ENCODE measurements at places on chromosomes 5 and 9.

DNA sequence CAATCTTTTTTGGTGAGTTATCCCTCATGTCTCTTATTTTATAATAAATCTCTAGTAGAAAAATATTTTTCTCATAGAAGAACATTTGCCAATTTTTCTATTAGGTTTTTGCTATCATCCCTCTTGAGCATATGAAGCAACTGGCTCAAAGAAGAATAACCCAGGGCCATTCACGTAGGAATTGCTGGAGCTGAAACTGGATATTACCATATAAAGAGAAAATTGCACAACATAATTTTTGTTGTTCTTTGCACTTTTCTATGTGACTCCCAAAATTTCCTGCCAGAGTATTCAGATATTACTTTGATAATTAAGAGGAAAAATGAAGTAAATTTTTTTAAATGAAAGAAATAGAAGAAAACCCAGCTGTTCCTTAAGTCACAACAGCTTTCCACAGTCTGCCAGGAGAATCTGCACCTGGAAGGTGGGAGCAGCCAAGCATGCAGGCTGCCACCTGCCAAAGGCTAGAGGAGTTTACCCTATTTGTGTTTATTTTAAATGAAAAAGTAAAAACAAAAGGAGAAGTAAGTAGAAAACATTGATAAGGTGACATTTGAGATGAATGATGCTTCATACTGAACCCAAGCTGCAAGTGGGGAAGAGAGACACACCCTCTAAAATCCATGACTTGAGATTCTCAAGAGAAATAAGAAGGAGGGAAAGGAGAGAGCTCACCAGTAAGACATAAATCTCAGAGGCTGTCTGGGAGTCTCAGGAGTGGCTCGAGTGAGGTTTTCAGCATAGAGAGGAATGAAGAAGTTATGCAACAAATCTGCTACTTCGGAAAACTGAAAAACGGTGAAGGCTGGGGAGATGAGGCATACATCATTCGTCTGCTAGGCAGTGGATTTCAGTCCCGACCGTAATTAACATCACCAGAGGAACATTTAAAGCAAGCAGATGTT, 31.5 kb upstream of the FREM1 start:
- no peak for DNase-seq

DNA sequence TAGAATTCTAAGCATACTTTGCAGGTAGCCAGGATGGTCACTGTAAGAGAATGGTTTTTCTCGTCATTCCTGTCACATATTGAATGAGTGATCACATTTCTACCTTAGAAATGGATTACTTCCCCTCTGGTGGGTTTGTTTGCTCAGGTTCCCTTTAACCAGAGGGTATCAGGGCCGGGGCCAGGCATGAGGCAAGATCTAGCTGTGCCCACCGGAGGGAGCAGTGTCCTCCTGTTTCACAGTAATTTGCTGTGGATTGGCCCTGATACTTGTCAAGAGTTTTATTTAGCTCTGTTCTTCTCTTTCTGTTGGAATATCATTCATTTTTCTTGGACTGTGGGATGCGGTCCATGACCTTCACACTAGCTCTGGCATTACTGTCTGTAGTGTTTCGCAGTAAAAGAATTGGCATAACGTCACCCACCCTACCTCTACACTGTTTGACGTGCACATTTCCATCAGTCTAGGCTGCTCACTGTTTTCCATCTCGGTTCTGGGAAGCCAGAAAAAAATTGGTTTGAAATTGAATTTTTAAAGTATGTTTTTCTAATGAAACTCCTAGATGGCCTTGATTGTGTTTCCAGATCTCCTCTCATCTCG, 42.4 kb upstream of the ZBED3 start:
- peak; percentile 20 for DNase-seq

GRCh38 chr5:168443533-168443932, 42.7 kb upstream of the RARS1 start:
- no peak for DNase-seq

GRCh38 chr5:167633114-167633513, 658.3 kb upstream of the WWC1 start:
- DNase-seq, result no peak

DNA sequence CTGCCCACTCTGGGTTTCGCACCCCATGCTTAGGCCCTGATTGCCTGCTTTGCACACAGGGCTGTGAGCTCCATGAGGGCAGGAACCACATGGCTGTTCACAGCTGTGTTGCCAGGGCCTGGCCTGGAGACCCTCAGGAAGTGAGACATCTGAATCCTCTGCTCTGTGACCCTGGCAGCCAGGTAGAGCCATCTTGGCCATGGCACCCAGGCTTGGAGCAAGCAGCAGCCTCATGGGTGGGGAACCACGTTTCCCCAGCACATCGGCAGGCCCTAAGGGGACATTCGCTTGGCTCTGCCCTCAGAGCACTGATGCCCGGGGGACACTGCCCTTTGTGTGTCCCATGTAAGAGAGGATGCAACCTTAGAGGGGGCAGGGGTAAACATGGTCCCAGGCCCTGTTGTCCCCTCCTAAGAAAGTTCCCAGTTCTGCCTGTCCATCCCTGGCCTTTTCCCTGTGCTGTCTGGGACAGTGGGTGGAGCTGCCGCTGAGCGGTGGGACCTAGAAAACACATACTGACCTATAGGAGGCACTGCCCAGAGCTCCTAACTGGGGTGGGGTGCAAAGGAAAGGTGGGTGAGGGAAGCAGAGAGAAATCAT, 144.1 kb upstream of the IER5L start:
- no peak for DNase-seq

- DNase-seq, result no peak
Measured at GRCh38 chr5:177470759-177471536, 2.5 kb downstream of the DBN1 start.
